CD4-positive, alpha-beta memory T cell (primary cell): ENCODE measurements at places on chromosomes 7 and 10. TPM values are rescaled to one million over a fixed set of nuclear protein-coding genes. Genes with fewer than 3 reads are reported as not detected.

WEE2 gene
- total RNA-seq = not detected

GRCh38 chr7:129144834-129145668 is 544 bp downstream of the TSPAN33 start:
- DNase-seq = peak; percentile 21

DDIT4 gene
- 23.1 TPM for total RNA-seq

- DNase-seq = no peak
These were observed 1.9 kb upstream of the OTUD1 start for GRCh38 chr10:23436983-23437382.

GRCh38 chr7:27910326-27910725 is 170.4 kb downstream of the TAX1BP1 start:
- DNase-seq = no peak

GRCh38 chr7:46035166-46035565 is 114.1 kb upstream of the IGFBP3 start:
- DNase-seq = no peak

- no peak for DNase-seq
These were observed 97.4 kb downstream of the KLF6 start for GRCh38 chr10:3687510-3688081.

DNA sequence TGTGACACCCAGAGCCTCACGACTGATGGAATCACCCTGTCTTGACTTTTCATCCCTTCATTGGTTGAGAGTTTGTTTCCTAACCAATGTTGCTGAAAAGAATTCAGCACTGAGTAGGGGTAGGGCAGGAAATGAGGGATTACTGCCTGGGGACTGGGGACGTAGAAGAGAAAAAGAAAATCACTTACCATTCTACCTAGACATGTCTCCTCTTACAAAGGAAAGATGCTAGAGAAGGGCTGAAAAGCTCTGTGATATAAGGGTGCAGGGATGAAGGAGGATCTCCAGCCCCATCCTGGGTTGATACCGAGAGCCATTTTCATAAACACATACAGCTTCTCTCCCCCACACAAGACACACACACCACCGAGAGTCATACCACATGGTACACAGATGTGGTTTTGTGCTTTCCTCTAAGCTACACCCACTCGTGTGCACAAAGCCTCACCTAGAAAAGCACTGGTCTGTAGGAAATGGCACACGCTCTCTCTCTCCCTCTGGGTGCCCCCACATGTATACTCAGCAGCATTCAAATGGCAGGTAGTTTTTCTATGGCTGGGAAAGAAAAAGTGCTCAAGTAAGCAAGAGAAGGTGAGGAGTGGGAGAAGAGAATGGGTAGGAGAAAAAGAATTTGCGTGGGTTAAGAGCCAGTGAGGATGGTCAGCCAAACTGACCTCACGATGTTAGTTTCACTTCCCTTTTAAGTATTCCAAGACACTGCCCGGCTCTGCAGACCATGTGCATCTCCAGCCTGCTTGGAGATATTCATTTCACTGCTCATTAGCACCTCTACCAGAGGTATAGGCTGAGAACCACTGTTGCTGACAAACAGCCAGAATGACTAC is 85.8 kb downstream of the CALD1 start:
- DNase-seq = peak; percentile 53

CDNF gene
- 1.7 TPM for total RNA-seq

TLX1 gene
- not detected for total RNA-seq

DNA sequence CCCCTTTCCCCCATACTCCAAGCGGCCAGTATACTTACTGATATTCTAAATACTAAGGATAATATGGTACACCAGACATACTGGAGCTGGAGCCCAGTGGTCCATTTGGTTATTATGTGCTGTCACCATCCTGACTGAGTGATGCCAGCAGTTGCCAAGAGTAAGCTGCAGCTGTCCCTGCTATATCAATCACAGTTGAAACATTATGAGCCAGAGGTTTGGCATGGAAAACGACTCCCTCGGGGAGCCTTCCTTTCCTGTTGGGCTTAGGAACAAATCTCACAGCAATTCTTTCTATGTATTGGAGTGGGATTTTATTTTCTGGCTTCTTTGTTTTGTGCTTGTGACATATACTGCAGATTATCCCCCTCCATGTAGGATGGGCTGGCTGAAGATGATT is 32.6 kb downstream of the STRIP2 start:
- DNase-seq = no peak

SLC26A5 gene
- total RNA-seq = not detected

DNA sequence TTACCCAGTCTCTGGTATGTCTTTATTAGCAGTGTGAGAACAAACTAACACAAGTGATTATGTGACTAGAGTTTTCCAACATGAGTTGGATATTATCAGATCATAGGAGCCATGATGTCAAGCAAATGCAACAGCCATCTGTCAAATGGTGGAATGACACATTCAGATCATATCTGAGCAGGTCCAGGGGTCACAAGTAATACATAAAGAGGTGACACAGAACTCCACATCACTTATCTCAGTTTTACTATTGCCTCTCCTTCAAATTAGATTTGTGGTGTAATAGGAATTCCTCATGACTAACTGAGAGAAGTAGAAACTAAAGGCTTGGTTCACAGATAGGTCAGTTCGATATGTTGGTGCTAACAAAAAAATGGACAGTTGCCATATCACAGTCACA is 12.2 kb upstream of the SAMD9L start:
- no peak for DNase-seq

DNA sequence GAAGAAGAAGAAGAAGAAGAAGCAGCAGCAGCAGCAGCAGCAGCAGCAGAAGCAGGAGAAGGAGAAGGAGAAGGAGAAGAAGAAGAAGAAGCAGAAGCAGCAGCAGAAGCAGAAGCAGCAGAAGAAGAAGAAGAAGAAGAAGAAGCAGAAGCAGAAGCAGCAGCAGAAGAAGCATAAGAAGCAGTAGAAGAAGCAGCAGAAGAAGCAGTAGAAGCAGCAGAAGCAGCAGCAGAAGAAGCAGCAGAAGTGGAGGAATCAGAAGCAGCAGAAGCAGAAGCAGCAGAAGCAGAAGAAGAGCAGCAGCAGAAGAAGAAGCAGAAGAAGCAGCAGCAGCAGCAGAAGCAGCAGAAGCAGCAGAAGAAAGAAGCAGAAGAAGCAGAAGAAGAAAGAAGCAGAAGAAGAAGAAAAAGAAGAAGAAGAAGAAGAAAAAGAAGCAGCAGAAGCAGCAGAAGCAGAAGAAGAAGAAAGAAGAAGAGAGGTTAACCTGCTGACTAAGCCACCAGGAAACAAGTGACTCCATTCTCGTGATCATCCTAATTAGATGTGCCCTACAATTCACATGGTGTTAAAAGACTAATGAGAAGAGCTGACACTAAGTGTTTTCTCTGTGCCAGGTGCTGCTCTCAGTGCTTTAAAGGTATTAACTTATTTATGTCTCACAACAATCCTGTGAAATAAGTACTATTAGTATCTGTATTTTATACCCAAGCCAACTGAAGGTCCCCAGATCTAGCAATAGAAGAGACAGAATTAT is 11.6 kb downstream of the CDNF start:
- DNase-seq = no peak

GRCh38 chr7:148266795-148267194 is 323.8 kb upstream of the C7orf33 start:
- DNase-seq = no peak

NME8 gene
- total RNA-seq = not detected

DNA sequence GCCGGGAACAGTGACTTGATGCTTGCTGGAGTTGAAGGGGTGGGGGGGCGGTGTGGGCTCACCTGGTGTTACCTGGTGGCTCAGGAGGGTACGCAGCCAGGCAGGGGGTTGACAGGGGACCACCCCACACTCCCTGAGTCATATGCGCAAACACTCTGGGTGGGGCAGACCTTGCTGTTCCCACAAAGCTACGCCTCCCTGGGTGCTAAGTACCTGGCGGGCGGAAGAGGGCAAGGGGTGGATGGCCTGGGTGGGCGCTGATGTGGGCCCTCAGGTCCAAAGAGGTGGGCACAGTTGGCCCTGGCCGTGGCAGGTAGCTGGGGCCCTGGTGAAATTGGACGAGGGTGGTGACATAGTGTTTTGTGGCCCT is 13.9 kb downstream of the STX1A start:
- no peak for DNase-seq

- no peak for DNase-seq
These were observed 153.2 kb downstream of the TCF7L2 start for GRCh38 chr10:113103131-113103840.

- DNase-seq = no peak
These were observed 229.5 kb upstream of the FZD1 start for GRCh38 chr7:91034459-91035368.

- DNase-seq = no peak
These were observed 18.7 kb upstream of the CYREN start for GRCh38 chr7:135189221-135189662.

- DNase-seq = no peak
These were observed 134.9 kb downstream of the SH3PXD2A start for GRCh38 chr10:103720328-103720963.

AOAH gene
- total RNA-seq = 4.5 TPM

DNA sequence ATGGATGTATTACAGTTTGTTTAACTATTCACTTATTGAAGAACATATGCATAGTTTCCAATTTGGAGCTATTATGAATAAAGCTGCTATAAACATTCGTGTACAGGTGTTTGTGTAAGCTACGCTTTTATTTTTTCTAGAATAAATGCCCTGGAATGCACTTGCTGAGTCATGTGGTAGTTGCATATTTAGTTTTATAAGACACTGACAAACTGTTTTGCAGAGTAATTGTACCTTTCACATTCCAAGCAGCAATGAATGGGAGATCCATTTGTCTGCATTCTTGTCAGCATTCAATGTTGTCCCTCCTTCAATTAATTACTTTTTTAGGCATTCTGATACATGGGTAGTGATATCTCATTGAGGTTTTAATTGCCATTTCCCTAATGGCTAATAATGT is 373.6 kb upstream of the GHITM start:
- DNase-seq = no peak

FAM25G gene
- total RNA-seq = not detected

DNA sequence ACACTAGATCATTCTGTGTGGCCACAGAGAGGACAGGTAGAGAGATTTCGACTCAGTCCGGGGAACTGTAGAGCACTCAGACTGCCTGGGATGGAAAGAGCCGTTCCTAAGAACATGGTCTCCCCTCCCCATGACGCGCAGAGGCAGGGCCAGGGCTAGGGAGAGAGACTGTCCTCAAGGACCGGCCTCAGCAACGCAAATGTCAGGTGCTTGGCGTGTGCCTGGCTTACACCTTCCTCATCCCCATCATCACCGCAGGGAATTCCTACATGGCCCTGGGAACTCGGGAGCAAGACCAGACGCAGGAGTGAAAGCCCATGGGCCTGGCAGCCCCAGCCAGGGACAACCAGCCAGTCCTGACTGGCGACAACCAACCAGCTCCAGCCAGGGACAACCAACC is 55.6 kb downstream of the PROSER2 start:
- no peak for DNase-seq

CCM2 gene
- 200 TPM for total RNA-seq

DNA sequence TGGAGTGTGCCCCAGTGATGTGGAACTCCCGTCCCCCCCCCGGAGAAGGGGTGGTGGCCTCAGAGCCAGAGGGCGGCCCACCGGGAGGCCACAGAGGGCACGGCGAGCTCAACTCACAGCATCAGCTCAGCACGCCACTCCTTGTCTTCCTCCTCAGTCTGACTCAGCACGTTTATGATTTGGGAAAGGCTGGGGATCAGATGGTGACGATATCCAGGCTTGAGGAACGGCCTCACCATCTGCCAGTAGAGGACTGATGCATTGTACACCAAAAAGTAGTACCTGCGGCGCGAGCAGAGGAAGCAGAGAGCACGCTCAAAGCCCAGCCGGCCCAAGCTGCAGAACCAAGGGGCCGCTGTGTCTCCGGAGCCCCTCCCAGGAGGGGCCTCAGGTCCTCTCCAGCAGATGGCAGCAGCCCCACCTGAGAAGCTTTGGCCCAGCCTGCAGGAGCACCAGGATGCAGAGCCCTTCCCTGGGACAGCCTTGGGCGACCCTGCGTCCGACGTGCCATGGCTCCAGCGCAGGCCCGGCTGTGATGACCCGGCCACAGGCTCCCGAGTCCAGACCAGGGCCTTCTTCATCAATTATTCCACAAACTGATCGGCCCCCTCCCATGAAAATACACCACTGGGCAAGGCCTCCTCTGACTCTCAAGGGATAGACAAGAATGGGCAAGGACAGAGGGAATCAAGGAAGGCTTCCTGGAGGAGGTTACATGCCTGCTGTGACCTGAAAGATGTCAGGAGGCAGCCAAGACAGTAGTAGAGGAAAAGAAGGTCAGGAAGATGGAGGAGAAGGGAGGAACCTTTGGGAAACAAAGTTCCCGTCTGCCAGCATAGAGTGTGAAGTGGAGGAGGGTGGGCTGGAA is 3.7 kb downstream of the CFAP46 start:
- DNase-seq = no peak

TMEM273 gene
- total RNA-seq = 27.7 TPM

CPVL gene
- total RNA-seq = 1.3 TPM

AGAP4 gene
- 35.4 TPM for total RNA-seq

GRCh38 chr7:106196460-106197021 is 84.4 kb upstream of the SYPL1 start:
- no peak for DNase-seq

OPN4 gene
- total RNA-seq = not detected

DRGX gene
- not detected for total RNA-seq

HPS6 gene
- 27.9 TPM for total RNA-seq

LIPF gene
- total RNA-seq = not detected

- DNase-seq = peak; percentile 14
These were observed 36.8 kb downstream of the LRRC72 start for GRCh38 chr7:16563281-16564022.

GRCh38 chr7:81407094-81407493 is 362.8 kb downstream of the HGF start:
- DNase-seq = no peak

GRCh38 chr7:154578336-154578735 is 424.6 kb downstream of the PAXIP1 start:
- DNase-seq = no peak

DNA sequence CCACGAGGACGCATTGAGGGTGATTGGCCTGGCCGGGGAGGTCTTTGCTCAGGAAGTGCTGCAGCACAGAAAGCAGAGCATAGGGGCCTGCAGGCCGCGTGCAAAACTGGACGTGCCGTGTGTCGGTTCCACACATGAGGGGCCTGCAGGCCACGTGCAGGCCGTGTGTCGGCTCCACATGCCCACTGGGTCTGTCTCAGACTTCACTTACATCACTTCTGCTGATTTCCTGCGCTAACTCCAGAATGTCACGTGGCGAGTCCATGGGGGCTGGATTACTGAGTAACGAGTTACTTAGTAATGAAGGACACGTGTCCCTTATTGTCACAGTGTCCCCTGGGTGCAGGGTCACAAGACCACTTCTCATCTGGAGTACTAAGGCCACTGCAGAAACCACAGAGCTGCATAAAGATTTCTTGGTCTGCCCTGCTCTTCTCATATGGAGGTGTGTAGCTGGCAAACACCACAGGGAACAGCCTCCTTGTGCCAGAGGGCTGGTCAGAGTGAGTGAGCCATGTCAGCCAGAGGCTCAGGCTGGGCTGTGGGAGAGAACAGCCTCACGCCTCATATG is 60.8 kb downstream of the GDI2 start:
- DNase-seq = no peak

GRCh38 chr7:33044401-33044718 is 18.2 kb downstream of the NT5C3A start:
- DNase-seq = no peak
